ENCODE measurements at places on chromosomes 6 and 20. TPM values are rescaled to one million over a fixed set of nuclear protein-coding genes. Genes with fewer than 3 reads are reported as not detected.
A peak's percentile ranks its signal among the peaks of the same experiment; 100 is the strongest.

CTAGE9 gene
- total RNA-seq, result 0.16 TPM

ANKRD66 gene
- not detected for total RNA-seq

TNNC2 gene
- 2.6 TPM for total RNA-seq

SESN1 gene
- 70.8 TPM for total RNA-seq

DNA sequence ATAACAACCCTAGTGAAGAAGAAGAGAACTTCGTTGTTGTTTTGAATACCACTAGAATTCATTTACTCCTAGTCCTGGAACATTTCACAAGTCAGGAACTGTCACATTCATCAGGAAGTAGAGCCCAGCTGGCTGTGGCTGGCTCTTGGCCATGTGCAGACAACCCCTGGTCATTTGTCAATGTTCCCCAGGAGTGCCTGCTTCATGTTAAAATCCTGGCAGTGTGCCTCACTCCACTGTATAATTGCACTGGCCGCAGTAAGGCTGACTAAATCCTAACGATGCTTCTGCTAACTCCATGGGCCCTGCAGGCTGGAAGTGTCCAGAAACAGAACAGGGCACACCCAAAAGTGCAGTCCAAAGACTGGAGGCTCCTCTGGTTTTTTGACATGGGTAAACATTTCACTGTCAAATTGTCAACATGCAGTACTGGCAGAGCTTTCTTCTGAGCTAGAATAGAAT lies 41.5 kb upstream of the ADGRF1 start:
- peak; percentile 81 for DNase-seq

GRCh38 chr20:58162986-58163385 lies 65.5 kb downstream of the ANKRD60 start:
- no peak for DNase-seq

GRCh38 chr6:23418095-23418494 lies 707.9 kb upstream of the NRSN1 start:
- no peak for DNase-seq

GRCh38 chr6:106450653-106451052 lies 90.1 kb downstream of the CRYBG1 start:
- no peak for DNase-seq

- DNase-seq, result no peak
These were observed 19.9 kb upstream of the BPIFA2 start for GRCh38 chr20:33148040-33148439.

DNA sequence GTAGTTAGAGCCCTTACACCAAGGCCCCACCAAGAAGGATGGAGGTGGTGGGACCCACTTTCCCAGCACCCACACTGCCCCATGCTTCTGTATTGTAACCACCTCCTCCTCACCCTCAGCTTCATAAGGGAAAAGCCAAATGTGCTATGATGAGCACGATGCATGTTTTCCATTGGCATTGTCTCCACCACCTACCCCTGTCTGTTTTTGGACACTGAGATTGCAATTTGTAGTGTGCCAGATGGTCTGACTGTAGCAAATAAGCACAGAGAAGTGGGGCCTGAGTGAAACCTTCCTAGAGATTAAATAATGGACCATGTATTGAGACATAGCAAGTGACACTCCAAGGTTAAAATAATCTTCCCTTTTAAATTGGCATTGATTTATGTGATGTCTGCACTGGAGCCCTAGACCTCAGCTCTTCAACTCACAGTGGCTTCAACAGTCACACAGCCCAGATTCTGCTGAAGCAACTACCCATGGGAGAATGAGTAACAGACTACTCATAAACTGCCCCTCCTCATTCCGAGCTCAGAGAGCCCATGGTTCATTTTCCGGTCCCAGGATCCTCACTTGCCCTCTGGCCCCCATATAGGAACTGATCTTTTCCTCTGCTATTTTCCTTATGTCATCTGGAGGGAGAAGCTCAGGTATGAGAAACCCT lies 177.9 kb downstream of the COL9A1 start:
- no peak for DNase-seq

GRCh38 chr20:8969146-8969583 lies 99.7 kb upstream of the PLCB4 start:
- DNase-seq, result no peak

GRCh38 chr6:5540370-5540769 lies 279.1 kb downstream of the FARS2 start:
- no peak for DNase-seq

DNA sequence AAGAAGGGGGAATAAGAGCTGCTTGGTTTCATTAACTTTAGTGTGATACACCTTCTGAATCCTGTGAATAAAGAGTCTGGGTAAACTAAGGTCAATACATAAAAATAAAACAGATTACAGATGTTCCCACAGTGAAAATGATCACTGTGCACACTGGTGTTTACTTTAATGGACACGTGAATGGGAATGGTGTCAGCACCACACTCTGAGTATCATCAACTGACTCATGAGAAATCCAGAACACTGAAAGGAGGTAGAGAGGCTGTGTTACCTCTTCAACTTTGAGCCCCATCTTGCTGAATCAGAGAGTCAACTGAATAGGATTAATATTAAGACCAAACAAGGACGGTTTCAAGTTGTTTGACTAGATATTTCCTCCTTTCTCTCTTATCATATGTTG lies 75.0 kb downstream of the ELOVL4 start:
- no peak for DNase-seq

DNA sequence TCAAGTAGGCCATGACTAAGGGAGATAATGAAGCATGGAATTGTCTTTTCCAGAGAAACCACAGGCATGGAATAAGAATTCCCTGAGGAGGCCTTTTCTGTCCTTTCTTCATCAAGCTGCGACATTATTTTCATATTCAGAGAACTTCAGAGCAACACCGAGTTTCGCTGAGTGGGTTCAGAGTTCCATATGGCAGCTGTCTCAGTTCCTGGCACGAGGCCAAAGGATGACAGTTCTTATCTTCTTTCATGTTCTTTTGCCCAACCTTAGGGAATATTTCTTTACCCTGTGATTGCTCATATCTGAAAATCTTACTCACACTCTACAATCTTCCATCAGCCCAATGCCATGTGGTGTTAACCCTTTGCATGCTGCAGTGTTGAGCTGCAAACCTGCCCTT lies 135.3 kb upstream of the BMP2 start:
- DNase-seq, result no peak

DNA sequence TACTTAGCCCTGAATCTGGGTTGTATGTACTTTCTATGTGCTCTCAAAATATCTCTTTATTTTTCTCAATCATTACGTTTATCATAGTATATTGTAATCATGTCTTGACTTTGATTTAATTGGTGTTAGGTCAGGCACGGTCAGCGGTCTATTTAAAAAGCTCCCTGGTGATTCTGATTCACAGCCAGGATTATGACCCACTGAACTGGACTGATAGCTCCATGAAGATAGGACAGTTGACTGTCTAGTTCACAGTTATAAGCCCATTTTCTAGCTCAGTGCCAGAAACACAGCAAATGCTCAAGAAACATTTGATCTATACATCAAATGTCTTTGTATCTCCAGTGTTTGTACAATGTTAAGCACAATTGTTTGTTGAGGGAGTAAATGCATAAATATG lies 111.5 kb upstream of the CCN2 start:
- DNase-seq, result no peak
